ENCODE measurements at places on chromosomes 2 and 18. TPM values are rescaled to one million over a fixed set of nuclear protein-coding genes. Genes with fewer than 3 reads are reported as not detected.

Gene UGT1A8
- not detected for total RNA-seq

Gene MC4R
- not detected for total RNA-seq

GRCh38 chr18:58967751-58968254 lies 103.1 kb downstream of the ZNF532 start:
- no peak for DNase-seq

- DNase-seq: no peak
Measured at GRCh38 chr2:181025004-181025403, 44.6 kb downstream of the UBE2E3 start.

DNA sequence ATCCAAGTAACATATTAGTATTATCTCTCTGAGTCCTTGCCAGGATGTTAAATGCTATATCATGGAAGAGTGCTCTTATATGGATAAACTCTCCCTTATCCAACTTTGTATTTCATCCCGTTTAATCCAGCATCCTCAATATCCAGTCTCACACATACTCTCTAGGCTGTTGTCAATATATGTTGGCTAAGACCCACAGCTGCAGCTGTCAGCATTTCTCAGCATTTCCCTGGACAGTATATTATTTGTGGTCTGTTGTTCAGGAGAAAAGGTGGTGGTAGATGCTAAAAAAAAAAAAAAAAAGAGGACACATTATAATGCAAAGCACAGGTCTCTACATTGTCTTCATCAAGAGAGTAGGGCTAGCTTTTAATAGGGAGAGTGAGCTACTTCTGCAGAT lies 1368.0 kb upstream of the ZEB2 start:
- no peak for DNase-seq

Measured in upper lobe of left lung (tissue), 6 donors.